ENCODE measurements at places on chromosomes 7 and 10. TPM values are rescaled to one million over a fixed set of nuclear protein-coding genes. Genes with fewer than 3 reads are reported as not detected.
A peak's percentile ranks its signal among the peaks of the same experiment; 100 is the strongest.

- no peak for DNase-seq
These were observed 45.8 kb upstream of the BTBD16 start for GRCh38 chr10:122225330-122225729.

DNA sequence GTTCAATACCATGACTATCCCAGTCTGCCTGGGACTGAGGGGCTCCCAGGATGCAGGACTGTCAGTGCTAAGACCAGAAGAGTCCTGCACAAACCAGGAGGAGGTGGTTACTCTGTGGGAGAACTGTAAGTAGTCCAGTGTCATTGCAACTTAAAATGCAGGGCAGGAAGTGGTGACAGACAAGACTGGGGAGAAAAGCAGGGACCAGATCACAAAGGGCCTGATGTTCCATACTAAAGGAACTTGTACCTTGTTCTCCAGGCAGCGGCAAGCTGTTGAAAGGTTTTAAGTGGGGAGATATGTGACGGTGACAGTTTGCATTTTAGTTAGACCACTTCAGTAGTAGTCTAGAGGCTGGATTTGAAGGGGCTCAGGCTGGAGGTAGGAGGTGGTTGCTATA lies 65.8 kb upstream of the GLCCI1 start:
- DNase-seq, result no peak

GRCh38 chr7:130942211-130942964 lies 208.4 kb upstream of the KLF14 start:
- DNase-seq, result peak; percentile 90

Gene ANKMY2
- total RNA-seq, result 8.5 TPM

Gene SFRP4
- total RNA-seq, result not detected

Gene RPEL1
- 0.20 TPM for total RNA-seq

Gene SFTPA1
- total RNA-seq, result not detected

Gene C10orf67
- not detected for total RNA-seq

Gene PRKCQ
- 0.44 TPM for total RNA-seq

Gene CAMK2B
- 0.22 TPM for total RNA-seq
